ENCODE measurements at places on chromosomes 5 and 9.

- no peak for DNase-seq
These were observed 199.7 kb downstream of the ARHGAP26 start for GRCh38 chr5:142969624-142970439.

DNA sequence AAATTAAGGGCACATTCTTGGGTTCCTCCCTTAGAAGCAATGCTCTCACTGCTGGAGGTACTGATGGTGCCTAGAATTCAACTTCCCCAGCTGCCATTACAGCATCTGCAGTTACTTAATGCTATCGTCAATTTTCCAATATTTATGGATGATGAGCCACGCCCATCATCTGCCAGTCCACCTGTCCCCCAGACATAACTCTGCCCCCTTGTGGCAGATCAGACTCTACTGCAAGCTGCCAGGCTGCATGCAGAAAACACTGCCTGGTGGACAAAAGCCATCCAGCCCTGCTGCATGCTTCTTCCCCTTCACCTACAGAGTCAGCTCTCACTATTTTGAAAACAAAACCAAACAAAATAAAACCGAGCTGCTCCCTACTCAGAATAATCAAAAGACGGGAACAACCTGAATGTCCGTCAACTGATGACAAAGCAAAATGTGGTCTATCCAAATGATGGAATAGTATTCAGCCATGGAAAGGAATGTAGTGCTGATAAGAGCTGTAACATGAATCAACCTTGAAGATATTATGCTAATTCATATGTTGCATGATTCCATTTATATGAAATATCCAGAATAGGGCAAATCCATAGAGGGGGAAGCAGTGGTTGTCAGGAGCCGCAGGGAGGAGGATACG is 66.4 kb downstream of the RETREG1 start:
- peak; percentile 68 for DNase-seq

DNA sequence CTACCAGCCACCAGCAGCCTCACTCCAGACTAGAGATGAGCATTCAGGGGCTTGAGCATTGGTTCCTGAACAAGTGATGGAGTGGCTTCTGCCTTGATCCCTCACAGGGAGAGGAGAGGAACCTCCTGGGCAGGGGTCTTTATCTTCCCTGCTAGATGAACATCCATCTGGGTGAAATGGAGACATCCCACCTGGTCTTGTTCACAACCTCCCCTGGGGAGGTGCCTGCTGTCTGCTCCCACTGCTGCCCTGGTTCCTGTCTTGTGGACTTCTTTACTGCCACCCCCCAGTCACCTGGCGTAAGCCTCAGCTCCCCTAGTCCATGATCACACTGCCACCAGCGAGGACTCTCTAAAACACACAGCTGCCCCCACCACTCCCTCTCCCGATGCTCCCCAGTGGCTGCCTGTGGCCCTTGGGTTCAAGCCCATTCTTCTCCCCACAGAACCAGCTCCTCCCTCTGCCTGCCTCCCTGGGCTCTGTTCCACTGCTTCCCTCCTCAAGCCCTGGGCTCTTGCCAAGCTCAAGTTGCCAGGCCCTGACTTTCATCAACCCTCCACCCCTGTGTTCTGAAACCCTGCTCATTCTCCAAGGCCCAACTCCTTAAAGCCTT is 51.5 kb downstream of the COL15A1 start:
- no peak for DNase-seq

- no peak for DNase-seq
These were observed 51.7 kb downstream of the PTCH1 start for GRCh38 chr9:95465115-95465514.

- peak; percentile 92 for DNase-seq
These were observed at the start of gene ELAVL2 for GRCh38 chr9:23826120-23826629. Gene ELAVL2 (minus strand): TSS chr9:23826240. CDS start chr9:23762234, 64,006 bp downstream.
